HS-5 (cell line): ENCODE measurements at places on chromosomes 7 and 10.
A peak's percentile ranks its signal among the peaks of the same experiment; 100 is the strongest.

- DNase-seq = no peak
Observed at GRCh38 chr7:40979296-40979695, 723.6 kb downstream of the INHBA start.

DNA sequence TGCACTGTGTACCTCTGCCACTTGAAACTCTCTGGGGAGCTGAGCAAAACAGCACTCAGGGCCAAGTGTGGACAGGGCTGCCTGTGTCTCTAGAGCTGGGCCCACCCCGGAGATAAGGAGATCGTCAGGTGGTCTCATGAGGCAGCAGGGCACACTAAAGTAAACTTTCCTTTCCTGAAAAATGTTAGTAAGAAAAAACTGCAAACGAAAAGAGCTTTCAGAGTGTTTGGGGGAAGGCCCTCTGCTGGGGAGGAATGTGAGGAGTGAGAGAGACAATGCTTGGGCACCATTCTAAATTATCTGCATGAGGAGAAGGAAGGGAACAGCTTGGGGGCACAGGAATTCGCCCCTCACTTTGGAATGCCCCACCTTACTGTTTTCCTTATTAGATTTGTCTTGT, 127.7 kb downstream of the ATXN7L1 start:
- no peak for DNase-seq

GRCh38 chr10:45557275-45557905, 115.2 kb downstream of the ZFAND4 start:
- no peak for DNase-seq

DNA sequence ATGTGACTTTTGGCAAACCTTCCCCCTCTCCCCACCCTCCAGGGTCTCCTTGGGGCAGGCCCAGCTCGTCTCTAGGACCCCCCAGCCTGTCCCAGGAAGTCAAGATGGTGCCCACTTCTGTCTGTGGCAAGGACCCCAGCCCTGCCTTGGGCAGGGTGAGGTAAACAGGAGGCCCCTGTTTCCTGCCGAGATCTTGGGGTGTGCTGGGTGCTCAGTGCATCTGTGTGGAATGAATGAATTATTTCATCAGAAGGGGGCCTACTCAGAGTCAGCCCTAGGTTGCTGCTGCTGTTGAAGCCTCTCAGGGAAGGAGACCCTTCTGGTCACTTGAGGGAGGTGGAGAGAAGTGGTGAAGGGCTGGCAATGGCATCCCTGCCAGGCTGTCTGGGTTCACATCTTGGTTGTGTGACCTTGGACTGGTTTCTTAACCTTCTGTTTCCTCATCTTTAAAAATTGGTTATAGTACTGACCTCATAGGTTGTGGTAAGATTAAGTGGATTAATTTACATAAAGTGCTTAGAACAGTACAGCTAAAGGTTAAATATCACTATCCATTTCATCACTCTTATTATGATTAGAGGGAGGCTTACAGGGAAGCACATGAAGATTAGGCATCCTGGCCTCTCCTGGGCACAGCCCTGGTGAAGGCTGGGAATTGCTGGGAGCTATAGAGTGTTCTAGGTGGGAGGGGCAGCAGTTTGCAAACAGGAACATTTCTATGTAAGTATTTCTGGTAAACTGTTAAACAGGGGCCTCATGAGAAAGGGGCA, 67.7 kb downstream of the ZMIZ1 start:
- no peak for DNase-seq

DNA sequence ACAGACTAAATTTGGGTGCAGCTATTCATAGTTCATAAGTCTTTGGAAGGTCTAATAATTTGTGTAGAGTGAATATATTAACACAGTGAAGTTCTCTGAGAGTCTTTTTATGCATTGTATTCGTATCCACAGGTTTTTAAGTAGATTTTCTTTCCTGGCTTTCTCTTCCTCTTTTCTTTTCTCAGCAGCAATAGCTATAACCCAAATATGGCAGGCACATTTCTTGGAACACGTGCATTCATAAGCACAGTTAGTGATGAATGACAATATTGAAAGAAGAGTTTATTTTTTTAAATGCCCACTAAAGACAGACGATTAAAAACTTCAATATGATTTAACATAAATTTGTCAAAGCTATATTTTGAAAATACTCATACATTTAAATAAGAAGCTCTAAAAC, 220.5 kb upstream of the MBL2 start:
- DNase-seq = no peak

GRCh38 chr7:116524609-116525297, at the start of gene CAV1:
Gene CAV1, plus strand, starts transcription at chr7:116525036. Its CDS starts 27 bp downstream, at chr7:116525063.
- DNase-seq = peak; percentile 89

- no peak for DNase-seq
Observed at GRCh38 chr7:27175626-27176523, 1.8 kb upstream of the HOXA10 start.

DNA sequence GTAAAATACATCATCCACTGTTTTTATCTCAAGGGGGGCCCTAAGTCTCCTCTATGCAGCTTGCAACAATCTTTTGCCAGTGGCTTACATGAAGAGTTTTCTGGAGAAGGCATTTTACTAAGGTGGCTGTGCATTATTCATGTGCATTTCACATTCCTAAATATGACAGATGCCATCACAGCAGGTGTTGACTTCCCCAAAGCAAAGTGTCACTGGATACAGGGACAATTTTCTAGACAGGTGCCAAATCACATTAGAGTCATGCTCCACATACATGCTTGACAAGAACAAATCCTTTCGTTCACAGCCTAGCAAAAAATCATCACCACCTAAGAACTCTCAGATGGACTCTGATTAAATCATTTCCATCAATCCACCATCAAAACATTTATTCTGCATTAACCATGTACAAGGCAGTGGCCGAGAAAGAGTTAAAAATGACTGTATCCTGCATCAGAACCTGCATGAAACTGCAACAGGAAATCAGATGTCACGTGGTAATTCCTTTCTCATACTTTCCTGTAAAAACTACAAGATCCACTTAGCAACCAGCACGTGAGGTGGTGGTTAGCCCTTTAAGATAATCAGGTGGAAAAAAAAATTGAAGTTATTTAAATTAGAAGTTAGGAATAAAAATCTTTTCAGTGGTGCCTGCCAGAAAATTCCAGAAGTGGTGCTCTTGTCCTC, 88.2 kb upstream of the AFAP1L2 start:
- no peak for DNase-seq

DNA sequence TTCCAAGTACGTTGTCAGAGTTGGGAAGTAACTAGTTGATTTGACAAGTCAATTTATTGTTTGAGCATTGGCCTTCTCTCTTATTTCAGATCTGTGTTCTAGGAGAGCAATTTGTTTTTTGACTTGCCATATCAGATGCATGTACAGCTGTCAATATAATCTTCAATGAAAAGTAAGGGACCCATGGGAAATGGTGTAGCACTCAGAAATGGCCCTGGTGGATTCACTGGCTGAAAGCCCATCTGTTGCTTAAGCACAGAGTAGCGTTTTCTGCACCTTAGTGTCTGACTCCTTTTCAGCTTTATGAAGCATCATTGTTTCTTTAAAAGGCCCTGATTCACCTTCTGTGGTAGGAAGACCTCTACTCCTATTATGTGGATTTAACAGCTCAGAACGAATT, 10.2 kb downstream of the GARS1 start:
- no peak for DNase-seq

GRCh38 chr7:5572439-5572838, 148.8 kb upstream of the TNRC18 start:
- no peak for DNase-seq
